ENCODE measurements at places on chromosomes 1 and 21.

- DNase-seq: peak; percentile 91
Observed at GRCh38 chr1:11681071-11681771, at the start of gene MAD2L2. Gene MAD2L2 (minus strand): TSS chr1:11681148. CDS start chr1:11680601, 547 bp downstream.

DNA sequence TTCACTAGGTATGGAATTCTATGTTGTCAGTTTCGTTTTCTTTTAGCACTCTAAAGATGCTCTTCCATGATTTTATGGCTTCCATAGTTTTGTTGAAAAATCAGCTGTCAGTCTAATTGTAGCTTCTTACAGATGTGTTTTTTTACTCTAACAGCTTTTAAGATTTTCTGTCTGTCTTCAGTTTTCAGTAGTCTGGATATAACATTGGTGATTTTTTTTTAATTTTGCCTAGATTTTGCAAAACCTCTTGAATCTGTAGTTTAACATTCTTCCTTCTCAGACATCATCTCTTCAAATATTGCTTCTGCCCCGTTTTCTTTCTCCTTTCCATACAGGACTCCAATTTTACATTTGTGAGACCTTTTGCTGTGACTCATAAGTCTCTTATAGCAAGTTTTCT, 17.9 kb upstream of the DYRK1A start:
- DNase-seq: no peak

GRCh38 chr1:221567859-221568507, 173.9 kb downstream of the DUSP10 start:
- no peak for DNase-seq

- no peak for DNase-seq
Observed at GRCh38 chr1:201656311-201657032, 117.5 kb downstream of the NAV1 start.

DNA sequence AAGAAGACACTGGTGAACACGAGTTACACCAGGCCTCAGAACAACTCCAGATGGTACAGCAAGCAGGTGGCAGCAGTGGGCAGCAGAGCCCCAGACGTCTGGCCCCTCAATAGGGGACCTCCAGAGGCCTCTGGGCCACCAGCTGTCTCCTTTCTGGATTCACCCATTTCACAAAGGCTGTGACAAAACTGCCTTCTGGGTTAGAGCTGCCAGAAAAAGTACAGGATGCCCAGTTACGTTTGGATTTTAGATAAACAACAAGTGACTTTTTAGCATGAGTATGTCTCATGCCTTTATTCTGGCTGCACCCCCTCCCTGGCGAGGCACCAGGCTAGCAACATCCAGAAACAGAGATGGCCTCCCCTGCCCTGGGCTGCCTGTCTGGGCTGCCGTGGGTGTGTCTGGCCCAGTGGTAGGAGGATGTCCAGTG, 30.1 kb downstream of the ITPKB start:
- DNase-seq: no peak

DNA sequence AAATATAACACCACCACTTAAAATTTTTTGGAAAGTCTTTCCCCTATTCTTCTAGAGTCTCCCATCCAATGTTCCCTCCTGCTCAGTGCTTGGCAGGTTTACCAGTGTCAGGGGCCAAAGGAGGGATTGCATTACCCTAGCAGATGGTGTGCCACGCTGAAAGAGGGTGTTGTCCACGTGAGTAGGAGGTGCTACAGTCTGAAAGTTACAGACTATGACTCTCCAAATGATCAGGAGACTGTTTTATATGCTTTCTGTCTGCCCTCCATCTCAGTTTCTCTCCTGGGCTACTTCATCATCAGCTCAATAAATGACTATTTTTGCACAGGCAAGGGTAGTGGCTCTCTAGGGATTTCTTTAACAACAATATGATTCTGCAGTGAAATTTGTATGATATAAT, 31.3 kb upstream of the ANGPTL7 start:
- DNase-seq: no peak

DNA sequence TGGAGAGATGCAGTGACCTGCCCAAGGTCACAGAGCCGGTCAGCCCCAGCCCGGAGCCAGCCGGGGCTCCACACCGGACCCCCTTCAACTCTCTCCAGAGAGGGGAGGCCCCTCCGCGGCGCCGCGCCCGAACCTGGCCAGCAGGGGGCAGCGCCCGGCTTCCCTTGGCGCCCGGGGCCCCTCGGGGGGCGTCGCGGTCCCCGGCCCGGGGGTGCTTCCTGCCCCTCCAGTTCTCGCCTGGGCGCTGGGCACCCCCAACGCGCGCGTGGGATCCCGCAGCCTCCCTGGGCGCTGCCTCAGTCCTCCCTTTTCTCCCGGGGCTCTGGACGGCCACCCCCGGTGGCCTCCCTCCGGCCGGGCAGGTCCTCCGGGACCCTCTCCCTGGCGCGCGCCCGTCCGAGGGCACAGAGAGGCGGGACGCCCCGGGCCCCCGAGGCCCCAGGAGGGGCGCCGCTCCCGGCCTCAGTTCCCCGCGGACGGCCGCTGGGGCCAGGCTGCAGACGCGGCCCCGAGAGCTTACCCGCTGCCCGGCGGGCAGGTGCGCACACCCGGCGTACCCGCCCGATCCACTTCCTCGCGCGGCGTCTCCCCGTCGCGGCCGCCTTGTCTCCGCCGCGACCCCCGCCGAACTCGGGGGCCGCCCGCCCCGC, 406 bp downstream of the HTR1D start:
- DNase-seq: peak; percentile 30

DNA sequence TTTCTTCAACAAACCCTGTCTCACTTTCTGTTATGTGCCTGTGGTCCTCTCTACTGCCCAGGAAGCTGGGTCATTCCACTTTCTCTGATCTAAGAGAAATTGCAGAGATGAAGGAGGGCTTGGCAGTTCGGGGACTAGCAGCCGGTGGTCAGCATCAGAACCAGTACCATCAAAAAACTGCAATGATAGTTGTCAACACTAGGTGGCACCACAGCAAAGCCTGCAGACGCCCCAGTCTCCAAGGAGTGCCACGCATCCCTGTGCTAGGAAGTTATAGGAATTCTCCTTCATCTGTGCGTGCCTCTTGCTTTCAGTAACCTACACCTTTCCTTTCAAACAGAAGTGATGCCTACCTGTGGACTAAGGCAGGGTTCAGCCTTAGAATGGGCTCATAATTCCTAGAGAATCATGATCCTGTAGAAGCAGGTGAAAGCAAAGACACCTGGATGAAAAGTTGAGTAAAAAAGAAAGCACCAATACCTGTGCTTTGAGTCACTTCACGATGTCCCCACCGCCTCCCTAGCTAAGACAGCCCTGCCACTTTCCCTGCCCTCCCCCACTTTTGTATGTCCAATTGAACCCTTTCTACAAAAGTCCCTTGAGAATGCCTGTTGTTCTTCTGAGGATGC, 129.2 kb downstream of the ADAMTS1 start:
- DNase-seq: peak; percentile 14

- no peak for DNase-seq
Observed at GRCh38 chr1:236336084-236336483, 54.3 kb upstream of the ERO1B start.

- DNase-seq: no peak
Observed at GRCh38 chr1:51253691-51254090, 17.6 kb downstream of the RNF11 start.

DNA sequence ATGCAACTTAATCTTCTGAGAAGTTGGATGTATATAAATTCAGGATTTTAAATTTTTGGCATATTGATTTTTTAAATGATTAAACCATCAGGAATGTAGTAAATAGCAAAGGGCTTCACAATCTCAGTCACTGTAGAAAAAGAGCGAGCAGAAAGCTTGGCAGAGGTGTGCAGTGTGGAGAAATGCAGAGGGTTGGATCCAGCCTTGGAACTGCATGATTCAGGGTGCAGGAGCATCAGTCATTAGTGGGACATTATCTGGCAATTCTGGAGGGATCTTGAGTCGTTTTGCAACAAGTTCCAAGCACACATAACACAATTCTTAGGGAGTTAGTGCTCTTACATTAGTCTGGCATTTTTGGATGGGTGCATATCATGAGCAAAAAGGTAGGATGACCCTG, 267.9 kb downstream of the PLA2G4A start:
- no peak for DNase-seq

GRCh38 chr1:107895403-107896191, 69.4 kb downstream of the VAV3 start:
- DNase-seq: no peak

- no peak for DNase-seq
Observed at GRCh38 chr1:156502894-156503697, 2.5 kb upstream of the MEF2D start.

- no peak for DNase-seq
Observed at GRCh38 chr21:38840456-38841300, 34.9 kb downstream of the ETS2 start.

GRCh38 chr1:220341126-220341525, 68.9 kb upstream of the RAB3GAP2 start:
- no peak for DNase-seq

DNA sequence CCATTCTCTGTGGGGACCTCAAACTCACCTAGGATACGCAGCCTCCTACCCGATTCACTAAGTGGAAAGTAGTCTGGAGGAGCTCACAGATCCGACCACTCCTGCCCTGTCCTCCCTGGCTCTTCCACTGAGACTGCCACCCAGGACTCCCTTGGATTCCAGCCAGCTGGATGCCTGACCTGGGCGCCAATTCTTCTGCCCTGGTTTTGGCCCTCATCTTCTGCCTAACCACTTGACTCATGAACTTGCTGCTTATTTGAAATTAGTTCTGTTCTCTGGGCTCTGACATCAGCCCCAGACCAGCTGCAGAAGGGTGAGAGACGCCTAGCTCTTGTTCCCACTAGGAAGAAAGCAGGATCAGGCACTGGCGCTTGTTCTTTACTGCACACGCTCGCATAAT, 48.9 kb downstream of the SLC35D1 start:
- DNase-seq: no peak

GRCh38 chr1:172148707-172149106, 271.8 kb upstream of the C1orf105 start:
- DNase-seq: no peak

GRCh38 chr21:30232011-30232410, 16.1 kb upstream of the CLDN8 start:
- DNase-seq: no peak
